ENCODE measurements at places on chromosomes 7 and 10.
A peak's percentile ranks its signal among the peaks of the same experiment; 100 is the strongest.

DNA sequence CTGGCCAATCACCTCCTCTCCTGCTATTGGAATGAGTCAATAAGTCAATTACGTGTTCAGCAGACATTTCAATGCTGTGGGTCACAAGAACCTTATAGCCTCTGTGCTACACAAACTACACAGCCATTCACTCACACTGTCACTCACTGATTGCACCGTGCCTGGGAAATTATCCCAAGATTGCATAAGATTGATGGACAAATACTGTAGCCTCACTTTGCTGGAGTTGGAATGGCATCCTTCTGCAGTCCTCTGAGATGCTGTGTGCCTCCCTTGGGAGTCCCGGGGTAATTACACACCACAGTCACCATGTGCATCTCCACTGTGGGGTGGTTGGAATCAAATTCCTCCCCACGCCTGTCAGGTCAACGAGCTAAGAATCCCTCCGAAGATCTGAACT is 358.7 kb upstream of the MGMT start:
- DNase-seq, result no peak

DNA sequence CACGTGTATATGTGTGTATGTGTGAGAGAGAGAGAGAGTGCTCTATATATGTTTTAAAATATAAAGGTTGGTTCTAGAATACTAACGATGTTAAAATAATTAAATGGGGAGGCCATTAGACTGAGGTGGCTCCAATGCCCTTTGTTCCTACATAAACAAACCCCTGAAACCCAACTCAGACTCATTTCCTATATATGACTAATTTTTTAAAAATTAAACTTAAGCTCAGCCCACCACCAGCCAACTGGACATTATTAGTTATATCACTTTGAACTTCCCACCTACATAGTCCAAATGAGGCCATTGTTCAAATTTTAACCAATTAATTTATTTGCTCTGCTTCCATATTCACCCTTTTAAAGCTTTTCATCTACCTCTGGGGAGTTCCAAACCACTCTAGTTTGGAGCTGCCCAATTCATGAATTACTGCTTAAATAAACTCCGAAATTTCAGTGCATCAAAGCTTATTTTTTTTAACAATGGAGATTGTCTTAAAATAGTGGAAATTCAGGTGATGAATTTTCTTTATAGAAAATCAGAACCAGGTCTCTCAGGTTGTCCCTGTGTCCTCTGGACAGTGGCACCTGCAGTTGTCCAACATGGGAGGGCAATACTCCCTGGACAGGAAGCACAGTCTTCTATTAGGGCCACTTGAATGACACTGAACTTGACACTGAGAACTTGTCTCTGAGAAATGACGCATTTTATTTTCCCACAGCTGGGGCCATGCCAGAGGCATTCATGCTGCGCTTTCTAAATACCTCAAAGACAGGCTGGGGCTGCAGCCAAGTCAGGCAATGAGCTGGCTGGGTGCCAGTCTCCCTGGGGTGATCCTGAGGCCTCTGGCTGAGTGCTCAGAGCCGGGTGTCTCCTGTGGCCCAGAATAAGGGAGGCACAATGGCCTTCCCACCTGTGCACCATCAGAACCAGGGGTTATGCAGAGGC is 109.5 kb upstream of the TMEM72 start:
- DNase-seq, result peak; percentile 61

GRCh38 chr10:47334466-47335295 is 12.4 kb downstream of the GDF2 start:
- no peak for DNase-seq

GRCh38 chr10:34960983-34961382 is 129.2 kb downstream of the CUL2 start:
- DNase-seq, result no peak

GRCh38 chr10:120221873-120222485 is 235.0 kb upstream of the PLPP4 start:
- DNase-seq, result peak; percentile 67

DNA sequence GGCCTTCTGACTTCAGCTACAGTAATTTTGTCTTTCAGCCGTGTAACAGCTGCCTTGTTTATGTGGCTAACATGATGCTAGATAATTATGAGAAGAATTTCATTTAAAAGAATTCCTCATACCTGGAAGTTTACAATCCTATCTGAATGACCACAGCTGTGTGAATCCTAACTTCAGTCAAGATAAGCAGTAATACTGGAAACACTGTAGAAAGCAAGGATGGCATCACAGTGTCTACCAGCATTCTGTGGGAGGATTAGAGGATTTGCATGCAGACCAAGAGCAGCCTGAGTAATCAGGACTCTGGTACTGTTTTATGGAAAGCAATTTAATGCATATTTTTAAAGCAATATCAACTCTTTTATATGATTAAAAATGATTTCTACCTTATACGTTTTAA is 282.4 kb downstream of the EXOC4 start:
- DNase-seq, result no peak

GRCh38 chr10:102523250-102524029 is 19.7 kb downstream of the SUFU start:
- DNase-seq, result no peak

- DNase-seq, result no peak
Observed at GRCh38 chr10:36474456-36474855, 650.9 kb upstream of the ANKRD30A start.

DNA sequence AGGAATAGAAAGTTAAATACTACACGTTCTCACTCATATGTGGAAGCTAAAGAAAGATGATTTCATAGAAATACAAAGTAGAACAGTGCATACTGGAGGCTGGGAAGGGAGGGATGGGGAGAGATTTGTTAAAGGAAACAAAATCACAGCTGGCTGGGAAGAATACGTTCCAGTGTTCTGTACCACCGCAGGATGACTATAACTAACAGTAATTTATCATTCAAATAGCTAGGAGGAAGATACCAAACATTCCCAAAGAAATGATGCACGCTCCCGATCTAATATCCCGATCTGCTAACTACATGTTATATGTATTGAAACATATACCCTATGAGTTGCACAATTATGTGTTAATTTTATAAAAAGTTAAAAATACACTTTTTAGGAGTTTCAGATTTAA is 162.3 kb downstream of the ZMYND11 start:
- no peak for DNase-seq

- DNase-seq, result no peak
Observed at GRCh38 chr7:23372611-23373010, 73.5 kb downstream of the MALSU1 start.

- DNase-seq, result no peak
Observed at GRCh38 chr7:43117095-43117494, 4.6 kb downstream of the HECW1 start.

GRCh38 chr7:99833289-99833877 is 5.6 kb downstream of the CYP3A43 start:
- peak; percentile 2 for DNase-seq

DNA sequence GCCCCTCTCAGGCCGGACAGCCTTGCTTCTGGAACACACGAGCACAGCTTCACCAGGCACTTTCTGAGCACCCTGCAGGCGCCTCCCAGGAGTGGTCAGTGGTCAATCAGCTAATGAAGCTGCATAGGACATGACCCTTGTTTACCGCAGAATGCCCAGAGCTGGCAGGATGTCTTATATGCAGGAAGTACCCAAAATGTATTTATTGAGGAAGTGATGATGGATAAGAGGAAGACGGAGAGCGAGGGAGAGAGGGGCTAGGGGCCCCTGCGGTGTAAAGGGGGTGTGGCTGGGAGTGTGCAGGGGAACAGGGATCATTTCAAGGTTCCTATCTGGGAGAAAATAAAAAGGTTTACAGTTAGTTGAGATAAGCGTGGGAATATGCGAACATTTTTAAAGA is 3.3 kb downstream of the CYP2E1 start:
- no peak for DNase-seq

DNA sequence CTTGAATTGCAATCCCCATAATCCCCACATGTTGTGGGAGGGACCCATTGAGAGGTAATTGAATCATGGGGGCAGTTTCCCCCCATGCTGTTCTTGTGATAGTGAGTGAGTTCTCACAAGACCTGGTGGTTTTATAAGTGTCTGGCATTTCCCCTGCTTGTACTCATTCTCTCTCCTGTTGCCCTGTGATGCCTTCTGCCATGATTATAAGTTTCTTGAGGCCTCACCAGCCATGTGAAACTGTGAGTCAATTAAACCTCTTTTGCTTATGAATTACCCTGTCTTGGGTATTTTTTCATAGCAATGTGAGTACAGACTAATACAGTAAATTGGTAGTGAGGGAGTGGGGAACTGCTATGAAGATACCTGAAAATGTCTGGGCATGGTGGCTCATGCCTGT is 65.0 kb downstream of the ANKRD7 start:
- no peak for DNase-seq

DNA sequence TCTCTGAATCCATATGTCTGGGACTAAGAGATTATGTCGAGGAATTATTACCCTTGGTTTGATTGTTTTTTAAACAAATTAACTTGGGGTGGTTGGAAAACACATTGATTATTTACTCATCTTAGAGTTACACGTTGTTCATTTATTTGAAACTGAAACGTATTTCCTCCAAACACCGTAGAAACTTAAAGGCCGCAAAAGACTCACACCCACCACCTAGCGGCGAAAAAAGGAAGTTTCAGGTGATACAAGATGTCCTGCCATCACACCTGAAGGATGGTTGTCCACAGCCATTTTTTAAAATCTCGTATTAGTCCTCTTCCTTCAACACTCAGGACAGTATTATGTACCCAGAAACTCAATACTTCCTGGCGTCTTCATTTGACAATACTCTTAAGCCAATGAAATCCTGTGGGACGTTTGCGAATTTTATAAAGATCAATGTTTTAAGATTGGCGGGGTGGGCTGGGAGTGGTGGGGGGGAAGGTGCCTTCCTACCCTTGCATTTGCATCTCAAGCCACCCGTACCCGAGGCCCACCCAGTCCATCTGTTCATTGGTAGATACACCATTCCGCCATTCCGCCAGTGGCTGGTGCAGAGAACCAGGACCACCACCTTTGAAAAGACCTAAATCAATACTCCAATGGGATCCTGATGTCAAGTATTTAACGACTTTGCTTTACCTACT is 1.4 kb upstream of the LCOR start:
- DNase-seq, result peak; percentile 88

GRCh38 chr7:141660259-141660658 is 41.7 kb downstream of the DENND11 start:
- no peak for DNase-seq

GRCh38 chr10:50582046-50582445 is 41.7 kb downstream of the SGMS1 start:
- DNase-seq, result no peak

DNA sequence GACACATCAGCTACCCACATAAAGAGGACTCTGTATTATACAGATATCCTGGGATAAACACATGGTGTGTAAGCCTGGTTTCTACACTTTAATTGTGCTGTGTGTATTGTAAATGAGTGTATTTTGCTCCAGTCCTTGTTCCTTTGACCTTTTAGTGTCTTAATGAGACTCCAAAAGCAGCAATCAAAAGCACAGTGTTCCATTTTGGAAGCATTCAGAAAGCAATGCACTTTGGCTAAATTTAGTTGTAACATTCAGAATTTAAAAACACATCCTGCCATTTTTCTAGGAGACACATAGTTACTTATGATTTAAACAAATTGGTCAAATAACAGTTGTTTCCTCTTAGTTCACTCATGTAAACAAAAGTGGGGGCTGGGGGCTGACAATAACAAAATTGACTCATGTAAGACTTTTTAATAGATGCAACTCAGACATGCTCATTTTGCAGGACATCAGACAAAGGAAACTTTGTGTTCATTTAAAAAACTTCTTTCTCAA is 122.2 kb downstream of the GPR37 start:
- DNase-seq, result peak; percentile 21

DNA sequence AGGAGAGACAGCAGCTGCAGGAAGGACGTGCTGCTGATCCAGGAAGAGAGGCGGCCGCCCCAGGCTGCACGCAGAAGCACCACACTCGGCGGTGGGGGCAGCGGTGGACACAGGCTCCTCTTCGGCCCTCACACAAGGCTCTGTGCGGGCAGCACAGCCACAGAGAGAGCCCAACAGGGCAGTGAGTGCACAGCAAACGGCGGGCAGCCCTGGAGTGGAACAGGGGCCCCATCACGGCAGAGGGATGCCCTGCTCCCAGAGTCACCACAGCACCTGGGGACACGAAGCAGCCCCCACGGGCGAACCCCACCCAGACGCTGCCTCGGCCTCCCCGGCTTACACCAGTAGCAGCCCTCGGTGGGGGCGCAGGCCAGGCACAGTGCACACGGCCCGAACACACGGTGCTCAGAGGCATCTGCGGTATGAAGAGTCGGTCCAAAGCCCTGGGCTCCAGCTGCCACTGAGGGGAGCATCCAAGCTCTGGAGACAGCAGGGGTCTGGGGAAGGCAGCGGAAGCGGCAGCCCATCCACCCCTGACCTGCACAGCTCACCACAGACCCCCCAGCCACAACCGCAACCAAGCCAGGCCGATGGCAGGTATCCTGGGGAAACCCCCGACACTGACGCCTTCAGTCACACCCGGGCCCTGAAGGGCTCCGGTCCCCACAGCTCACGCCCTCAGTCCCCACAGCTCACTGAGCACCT is 16.8 kb downstream of the NUDT1 start:
- no peak for DNase-seq

Measured in eye (tissue), 1 donor.